ENCODE measurements at places on chromosomes 6 and 20. TPM values are rescaled to one million over a fixed set of nuclear protein-coding genes. Genes with fewer than 3 reads are reported as not detected.

Gene TXLNB
- 0.19 TPM for total RNA-seq

Gene GUCA1A
- total RNA-seq: not detected

Gene PPP1R16B
- 65.3 TPM for total RNA-seq

Gene SERINC1
- 48.0 TPM for total RNA-seq

Gene FOXQ1
- not detected for total RNA-seq

Gene CTCFL
- not detected for total RNA-seq

Gene DDO
- not detected for total RNA-seq

Gene BANF2
- not detected for total RNA-seq

Gene HLA-DQA1
- 5.3 TPM for total RNA-seq

Gene IFNGR1
- total RNA-seq: 22.1 TPM

Gene L3MBTL1
- total RNA-seq: 4.3 TPM

Gene GHRH
- total RNA-seq: not detected
